ENCODE measurements at places on chromosomes 3 and 15.
A peak's percentile ranks its signal among the peaks of the same experiment; 100 is the strongest.

DNA sequence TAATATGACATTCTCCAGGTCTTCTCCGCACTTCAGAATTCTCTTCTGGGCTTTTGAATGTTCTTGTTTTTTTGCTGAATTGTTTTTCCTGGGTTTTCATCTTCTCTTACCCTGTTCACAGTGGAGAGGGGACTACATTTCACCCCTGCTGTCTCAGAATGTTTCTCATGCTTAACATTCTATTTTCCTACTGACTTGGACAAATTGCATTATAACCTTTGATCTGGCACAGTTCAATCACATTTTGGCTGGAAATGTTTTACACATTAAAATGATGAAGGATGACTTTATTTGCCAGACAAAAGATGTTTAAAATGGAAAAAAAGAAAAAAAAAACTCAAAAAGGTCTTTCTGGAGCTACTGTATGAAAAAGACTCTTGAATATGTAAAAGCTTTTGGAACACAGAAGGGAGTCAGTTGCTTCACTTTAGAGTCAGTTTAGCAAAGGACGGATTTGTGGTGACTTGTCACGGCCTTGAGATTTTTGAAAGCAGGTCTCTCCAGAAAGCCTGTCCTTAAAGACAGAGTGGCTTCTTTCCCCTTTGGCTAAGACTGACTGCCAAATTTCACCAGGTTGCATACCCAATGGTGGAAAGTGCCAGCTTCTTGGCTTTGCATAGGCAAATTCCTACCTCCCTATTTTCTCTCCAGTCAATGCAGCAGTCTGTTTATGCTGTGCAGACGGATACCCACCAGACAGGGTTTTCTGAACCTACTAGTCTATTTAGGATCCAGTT, 401.0 kb upstream of the TBL1XR1 start:
- DNase-seq: no peak

DNA sequence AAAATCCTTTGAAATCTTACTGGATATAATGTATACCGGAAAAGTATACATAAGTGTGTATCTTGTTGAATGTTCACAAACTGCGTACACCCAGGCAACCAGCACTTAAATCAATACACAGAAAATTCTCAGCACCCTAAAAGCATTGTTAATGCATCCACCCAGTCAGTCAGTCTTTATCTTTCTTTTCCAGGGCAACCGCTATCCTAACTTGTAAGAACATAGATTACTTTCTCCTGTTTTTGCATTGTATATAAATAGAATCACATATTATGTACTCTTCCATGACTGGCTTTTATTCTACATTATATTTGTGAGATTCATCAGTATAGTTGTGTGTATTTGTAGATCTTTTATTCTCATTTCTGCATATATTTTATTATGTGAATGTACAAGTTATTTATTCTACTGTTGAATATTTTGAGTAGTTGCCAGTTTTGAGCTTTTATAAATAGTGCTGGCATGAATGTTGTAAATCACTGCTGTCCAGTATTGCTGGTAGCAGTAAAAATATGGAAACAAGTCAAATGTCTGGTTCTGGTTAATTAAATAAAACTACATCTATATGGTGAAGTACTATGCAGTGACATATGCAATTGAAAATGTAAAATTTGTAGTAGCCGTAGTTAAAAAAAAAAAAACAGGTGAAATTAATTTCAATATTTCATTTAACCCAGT, 62.1 kb downstream of the PDCD6IP start:
- no peak for DNase-seq

GRCh38 chr3:112974894-112975293, at the start of gene CD200R1:
Gene CD200R1 (minus strand): TSS chr3:112975103. CDS start chr3:112974857, 246 bp downstream.
- DNase-seq: no peak

GRCh38 chr15:73787621-73788020, 34.5 kb upstream of the INSYN1 start:
- no peak for DNase-seq

DNA sequence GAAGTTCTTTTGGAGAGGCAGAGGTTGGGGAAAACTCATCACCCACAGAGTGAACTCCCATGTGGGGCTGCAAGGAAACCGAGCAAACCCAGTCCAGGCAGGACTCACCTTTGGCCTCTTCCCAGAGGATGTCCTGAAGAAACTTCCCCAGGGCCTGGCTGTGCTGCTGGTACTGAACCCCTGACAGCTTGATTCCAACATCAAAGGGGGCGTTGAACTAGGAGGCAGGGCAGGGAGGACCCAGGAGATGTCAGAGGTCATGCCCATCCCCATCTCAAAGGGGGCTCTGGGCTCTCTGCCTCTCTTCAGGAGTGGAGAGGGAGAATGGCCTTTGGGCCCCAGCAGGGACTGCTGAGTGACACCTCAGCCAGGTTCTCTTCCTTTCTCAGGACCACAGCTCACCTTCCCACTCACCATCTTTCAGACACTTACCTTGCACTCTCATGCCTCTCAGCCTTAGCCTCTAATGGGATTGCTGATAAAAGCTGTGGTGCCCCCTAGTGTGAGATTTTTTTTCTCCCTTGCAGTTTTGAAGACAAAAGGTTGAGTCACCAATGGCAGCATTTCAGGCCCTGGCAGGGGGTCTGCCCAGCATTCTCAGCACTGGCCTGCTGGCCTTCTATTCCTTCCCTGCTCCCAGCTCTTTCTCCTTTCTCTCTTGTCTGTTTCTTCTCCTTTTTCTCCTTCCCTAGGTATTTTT, 6.0 kb downstream of the GHRL start:
- DNase-seq: no peak

- DNase-seq: no peak
Observed at GRCh38 chr15:99282121-99282520, 30.8 kb downstream of the LRRC28 start.

DNA sequence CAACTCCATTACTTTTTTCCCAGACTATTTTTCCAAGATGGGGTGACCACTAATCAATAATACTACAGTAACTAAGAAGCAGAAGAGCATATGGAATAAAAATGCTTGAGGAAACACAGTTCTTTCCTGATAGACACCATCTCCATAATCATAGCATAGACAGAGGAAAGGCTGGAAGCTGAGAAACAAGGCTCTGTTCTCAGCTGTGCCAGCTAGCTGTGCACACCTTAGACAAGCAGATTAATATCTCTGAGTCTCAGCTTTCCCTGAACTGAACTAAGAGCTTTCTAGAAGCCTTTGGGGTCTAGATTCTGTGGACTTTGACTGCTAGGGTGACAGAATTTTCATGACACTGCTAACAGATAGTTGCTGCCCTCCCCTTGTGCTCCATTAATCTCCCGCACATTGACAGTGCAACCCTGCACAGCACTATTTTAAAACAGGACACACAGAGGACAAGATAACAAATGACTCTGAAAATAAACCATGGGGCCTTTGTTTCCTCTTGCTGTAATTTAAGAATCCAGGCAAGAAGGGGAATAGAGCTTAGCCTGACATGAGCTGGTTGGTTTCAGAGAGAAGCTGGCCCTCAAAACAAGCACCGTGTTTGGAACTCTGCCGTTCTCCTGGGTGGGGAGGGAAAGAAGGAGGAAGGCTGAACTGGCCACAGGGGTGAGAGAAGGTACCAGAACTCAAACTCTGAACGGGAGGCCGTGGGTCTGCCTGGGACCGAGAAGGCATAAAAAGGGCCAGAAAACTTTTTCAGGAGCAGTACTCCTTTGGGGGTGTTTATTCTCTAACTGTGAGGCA, 67.4 kb downstream of the ATP13A5 start:
- no peak for DNase-seq

GRCh38 chr3:88986834-88987233, 120.6 kb upstream of the EPHA3 start:
- DNase-seq: no peak

GRCh38 chr15:39873978-39874377, 46.1 kb downstream of the GPR176 start:
- no peak for DNase-seq

GRCh38 chr3:74643636-74644035, 29.2 kb upstream of the CNTN3 start:
- peak; percentile 24 for DNase-seq

DNA sequence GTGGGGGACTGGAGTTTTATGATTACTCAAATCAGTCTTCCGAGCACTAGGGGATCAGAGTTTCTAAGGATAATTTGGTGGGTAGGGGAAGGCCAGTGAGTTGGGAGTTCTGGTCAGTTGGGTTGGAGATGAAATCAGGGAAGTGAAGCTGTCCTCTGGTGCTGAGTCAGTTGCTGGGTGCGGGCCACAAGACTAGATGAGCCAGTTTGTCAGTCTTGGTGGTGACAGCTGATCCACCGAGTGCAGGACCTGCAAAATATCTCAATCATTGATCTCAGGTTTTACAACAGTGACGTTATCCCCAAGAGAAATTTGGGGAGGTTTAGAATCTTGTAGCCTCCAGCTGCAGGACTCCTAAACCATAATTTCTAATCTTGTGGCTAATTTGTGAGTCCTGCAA, 249.4 kb downstream of the FAM43A start:
- no peak for DNase-seq

- DNase-seq: peak; percentile 91
Observed at GRCh38 chr15:69058830-69059556, 44.5 kb downstream of the NOX5 start.

- no peak for DNase-seq
Observed at GRCh38 chr15:57865294-57865693, 158.8 kb downstream of the POLR2M start.

- no peak for DNase-seq
Observed at GRCh38 chr15:28182216-28182615, 83.1 kb upstream of the OCA2 start.

GRCh38 chr3:138456961-138457862, 22.8 kb downstream of the ESYT3 start:
- DNase-seq: peak; percentile 36

DNA sequence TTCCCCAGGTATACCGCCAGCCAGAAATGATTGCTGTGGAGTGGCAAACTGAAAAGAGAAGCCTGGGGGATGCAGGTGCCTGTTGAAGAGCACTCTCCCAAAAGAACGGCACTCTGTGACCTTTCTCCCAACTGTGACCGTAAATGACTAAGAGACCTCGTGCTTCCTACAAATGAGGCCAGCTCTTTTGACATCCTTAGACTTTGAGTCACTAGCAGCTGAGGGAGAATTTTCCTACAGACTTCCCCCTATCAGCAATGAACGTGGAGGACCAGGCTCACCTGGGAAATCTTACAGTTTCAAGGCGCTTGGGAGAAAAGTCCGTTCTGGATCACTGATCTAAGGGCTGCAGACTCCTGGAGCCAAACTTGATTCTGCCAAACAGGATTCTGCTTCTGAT, 8.6 kb downstream of the AQP9 start:
- no peak for DNase-seq

DNA sequence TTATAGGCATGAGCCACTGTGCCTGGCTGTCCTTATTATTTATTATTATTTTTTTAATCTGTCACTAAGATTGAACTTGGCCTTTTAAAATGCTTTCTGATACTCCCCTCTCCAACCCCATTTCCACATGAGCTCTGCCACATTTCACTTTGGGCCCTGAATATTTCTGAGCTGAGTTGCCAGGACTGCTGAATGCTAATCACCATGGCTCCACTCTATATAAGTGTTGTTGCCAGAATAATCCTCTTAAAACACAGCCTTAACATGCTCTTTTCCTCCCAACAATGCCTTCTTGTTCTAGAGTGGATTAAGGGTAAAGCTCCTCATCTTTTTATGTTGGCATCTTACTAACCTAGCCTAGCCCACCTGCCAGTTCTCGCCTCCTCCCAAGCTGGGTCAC, 124.4 kb downstream of the PDZRN3 start:
- DNase-seq: no peak

DNA sequence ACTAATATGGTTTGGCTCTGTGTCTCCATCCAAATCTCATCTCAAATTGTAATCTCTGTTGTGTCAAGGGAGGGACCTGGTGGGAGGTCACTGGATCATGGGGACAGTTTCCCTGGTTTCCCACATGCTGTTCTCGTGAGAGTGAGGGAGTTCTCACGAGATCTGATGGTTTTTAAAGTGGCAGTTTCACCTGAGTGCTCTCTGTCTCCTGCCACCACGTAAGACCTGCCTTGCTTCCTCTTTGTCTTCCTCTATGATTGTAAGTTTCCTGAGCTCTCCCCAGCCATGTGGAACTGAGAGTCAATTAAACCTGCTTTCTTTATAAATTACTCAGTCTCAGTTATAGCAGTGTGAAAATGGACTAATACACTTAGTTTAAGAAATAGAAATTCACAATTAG, 228.9 kb downstream of the CD47 start:
- no peak for DNase-seq

DNA sequence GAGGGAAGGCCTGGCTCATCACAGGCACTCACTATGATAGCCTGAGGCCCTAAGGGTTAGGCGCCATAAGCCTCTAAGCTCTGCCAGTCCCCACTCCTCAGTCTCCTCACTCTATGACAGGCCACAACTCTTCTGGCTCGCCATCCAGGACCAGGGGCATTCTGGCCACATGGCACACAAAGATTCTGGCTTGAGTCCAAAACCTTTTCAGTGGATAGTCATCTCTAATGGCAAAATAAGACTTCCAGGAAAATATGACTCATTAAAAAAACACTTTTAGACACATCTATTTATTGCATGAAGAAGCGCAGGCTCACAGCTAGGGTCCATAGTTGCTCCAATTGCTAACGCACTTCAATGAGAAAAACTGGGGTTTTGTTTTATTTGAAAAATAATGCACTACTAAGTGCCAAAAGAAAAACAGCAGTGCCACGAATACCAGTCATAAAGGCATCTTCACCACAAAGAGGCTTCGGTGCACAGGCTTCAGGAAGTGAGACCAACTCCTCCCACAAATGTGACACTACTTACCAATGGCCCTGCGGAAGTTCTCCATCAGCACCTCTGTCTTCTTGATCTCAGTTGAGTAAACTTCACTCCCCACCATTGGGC, 11.1 kb downstream of the RUVBL1 start:
- DNase-seq: no peak
